ENCODE measurements at places on chromosomes 7 and 10.

GRCh38 chr10:62057850-62058249 is 156.4 kb downstream of the ARID5B start:
- DNase-seq = no peak

GRCh38 chr10:88157981-88158465 is 294.6 kb downstream of the PTEN start:
- no peak for DNase-seq

GRCh38 chr10:116840389-116841075 is 8.8 kb upstream of the ENO4 start:
- DNase-seq = no peak

DNA sequence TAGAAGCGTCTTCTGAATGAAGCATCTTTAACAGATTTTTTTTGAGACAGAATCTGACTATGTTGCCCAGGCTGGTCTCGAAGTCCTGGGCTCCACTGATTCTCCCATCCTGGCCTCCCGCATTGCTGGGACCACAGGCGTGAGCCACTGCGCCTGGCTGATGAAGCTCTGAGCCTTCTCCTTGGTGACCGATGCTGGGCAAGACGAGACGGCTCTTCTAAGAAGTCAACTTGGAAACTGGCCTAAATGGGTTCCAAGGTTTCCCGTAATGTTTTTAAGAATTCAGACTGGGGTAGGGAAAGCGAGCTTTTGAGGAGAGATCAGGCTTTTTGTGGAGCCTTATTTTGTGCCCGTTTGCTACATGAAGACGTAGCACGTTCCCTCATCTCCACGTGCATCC is 224.5 kb downstream of the ZMYND11 start:
- DNase-seq = no peak

GRCh38 chr10:129927351-129928120 is 36.5 kb downstream of the EBF3 start:
- no peak for DNase-seq

GRCh38 chr7:94683066-94683465 is 27.1 kb upstream of the SGCE start:
- no peak for DNase-seq

DNA sequence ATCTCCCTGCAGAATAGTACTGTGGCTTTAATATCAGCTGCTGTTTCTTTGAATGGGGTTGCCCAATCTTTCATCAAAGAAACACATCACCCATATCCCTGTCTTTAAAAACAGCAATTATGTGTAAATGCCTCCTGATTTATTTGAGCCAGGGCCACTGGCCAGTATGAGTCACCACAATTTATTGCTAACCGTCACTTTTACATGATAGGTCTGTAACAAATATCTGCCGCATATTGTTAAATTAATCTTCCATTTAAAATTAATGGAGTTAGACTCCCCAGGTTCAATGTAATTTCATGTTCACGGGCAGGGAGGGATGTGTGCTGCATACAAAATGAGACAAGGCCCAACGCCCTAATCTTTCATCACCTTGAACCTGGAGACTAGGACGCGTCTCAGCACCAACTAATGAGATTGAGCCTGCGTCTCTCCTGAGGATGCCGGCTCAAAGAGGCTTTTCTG is 673.4 kb downstream of the AUTS2 start:
- no peak for DNase-seq

DNA sequence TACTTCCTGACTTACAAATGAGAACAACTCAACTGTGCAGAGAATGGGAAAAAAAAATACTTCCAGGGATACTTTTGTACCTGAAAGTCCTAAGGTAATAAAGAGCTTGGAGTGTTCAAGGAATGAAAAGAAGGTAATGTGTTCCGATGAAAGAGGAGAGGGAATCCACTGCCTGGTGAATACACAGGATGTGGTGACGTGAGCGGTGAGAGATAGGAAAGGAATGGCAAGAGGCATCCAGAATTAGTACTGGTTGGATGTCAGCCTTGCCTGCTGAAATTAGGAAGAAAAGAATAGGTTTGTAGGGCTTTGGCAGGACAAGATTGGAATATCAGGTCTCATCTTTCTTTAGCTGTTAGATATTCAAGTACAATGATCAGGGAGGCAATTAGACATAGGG is 347.7 kb downstream of the POM121L12 start:
- DNase-seq = no peak

DNA sequence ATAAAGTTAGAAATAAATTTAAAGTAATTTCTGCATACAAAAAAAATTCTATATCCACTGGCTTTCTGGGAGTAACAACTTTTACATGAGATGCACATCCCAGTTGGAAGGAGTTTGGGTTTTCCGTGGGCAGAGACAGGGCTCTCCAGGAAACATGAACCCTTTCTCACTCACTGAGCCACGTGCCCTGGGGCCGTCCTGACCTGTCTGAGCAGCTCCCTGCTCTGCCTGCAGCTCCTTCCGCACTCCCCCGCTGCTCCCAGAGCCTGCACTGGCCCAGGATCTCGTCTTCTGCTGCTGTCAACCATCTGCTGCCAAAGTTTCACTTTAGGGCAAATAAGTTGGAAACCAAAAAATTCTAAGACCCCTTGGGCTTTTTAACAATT is 169.1 kb downstream of the DIP2C start:
- no peak for DNase-seq

DNA sequence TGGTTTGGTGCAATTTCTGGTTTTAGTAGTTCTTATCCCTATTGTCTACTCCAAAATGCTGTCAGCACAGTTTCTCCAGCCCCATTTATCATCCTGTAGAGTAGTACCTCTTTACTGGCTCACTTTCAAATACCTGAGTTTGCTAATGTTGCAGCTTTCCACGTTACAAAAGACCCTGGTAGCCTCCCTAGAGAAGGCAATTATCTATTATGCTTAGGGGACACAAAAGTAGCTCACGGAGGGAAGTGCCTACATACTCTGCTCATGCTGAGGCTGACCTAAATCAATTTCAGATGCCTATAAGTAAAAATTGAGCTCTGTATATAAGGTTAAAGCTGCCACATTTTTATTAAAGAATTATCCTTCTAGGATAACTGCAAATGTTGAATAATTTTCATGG is 603.6 kb downstream of the CNTNAP2 start:
- DNase-seq = no peak

GRCh38 chr10:66925896-66926715 is at the start of gene LRRTM3:
LRRTM3 (plus strand) TSS chr10:66926036.
- DNase-seq = no peak

GRCh38 chr10:36801660-36802059 is 323.7 kb upstream of the ANKRD30A start:
- no peak for DNase-seq

DNA sequence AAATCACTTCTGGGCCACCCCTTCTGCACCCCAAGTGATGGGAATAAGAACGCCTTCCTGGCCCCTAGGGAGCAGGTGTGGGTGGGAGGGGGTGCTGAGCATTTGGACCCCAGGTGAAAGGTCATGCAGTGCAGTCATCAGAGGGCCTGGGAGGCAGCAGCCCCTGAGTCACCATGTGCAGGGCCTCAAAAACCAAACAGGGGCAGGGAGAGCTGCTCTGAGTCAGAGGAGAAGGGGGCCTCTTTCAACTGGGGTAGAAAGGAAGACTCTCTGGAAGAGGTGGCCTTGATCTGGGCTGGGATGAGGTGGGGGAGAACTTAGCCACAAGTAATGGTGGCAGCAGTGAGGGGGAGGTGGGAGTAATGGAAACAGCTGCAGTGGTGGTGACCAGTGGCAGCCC is 164.3 kb downstream of the BUB3 start:
- no peak for DNase-seq

- DNase-seq = no peak
Measured at GRCh38 chr7:157707983-157708918, 371.4 kb downstream of the DNAJB6 start.

DNA sequence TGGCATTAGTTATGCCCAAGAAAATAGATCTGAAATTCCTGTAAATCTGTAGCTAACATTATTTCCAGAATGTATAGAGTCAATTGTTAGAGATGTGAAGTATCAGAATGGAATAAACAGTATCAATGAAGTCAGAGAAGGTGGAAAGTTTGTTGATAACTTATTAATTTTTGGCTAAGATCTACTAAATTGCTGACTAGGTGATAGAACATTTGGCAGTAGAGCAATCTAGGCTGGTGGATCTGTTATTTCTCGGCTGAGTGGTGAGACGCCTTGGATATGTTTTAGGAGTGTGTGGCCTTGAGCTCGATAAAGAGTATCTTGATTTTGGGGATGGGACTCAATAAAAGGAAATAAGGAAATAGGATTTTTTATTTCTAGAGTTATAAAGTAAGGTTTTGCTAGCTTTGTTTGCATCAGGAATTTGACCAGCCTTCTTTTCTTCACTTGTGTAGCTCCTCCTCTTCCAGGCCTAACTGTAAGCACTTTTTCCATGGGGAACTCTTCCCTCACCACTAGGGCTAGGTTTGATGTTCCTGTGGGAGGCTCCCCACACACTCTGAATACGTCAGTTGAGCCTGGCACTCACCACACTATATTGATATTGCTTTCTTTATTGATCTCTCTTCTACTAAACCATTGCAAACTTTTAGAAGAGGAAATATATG is 86.8 kb upstream of the CSTF2T start:
- DNase-seq = no peak

DNA sequence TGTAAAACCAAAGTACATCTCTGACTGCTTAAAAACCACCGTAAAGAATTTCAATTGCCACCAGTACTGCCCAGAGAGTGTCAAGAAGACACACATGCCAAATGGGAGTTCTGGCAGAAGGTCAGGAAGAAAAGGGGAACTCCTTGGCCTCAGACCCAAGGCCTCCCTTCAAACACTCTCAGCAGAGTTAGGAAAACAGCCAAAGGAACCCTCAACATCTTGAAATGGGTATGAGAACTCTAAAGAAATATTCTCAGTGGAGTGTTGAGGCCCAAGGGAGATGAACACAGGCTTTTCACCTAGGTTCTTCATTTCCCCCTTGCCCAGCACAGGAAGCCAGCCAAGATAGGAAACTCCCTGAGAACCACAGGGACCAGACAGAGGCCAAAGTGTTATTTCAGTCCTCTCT is 96.1 kb upstream of the ASAH2 start:
- DNase-seq = no peak

GRCh38 chr10:86596266-86596665 is 58.1 kb upstream of the OPN4 start:
- DNase-seq = no peak

GRCh38 chr7:40205992-40206391 is 71.2 kb downstream of the SUGCT start:
- DNase-seq = no peak

DNA sequence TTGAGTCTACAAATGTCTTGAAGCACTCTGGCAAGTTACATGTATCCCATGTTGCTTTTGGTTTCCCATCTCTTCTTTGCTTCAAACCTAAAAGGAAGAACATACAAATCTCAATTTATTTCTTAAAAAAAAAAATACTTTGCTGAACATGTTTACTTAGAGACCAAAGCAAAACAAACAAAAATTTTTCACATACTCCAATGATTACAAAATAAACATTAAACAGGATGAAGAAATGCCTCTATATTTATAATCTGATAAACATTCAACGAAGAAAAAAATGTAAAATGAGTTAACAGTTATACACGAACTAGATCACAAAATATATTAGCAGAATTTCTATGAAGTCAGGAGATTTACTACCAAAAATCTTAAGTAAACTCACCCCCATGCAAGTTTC is 31.3 kb downstream of the FAM204A start:
- DNase-seq = no peak

DNA sequence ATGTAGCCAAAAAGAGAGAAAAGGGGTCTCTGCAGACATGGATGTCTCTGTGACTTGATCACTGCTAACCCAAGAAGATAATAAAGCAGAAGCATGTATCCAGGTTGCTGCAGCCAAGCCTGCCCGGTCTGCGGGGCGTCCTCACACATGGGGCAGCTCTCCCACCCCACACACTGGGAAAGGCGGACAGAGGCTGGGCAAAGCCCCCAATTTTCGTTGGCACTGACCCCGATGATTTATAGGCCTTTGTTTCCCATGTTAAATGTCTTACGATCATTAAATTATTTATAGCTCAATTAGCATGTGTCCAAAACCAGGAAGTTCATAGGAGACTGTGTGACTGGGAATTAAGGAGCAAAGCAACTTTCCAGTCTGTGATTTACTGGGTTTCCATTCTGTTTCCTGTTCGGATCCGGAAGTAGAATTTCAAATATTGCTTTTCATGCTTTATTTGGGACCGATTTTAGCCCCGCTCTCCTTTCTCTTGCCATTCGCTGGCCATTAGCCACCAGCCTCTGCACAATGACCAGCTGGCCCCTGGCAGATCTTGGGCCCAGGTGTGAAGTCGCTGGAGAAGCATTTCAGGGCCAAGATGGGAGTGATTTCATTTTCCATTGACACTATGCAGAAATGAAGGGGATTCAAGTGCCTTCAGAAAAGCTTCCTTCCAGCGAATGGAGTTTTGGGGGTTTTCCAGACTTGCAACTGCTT is 91.6 kb downstream of the EGFR start:
- DNase-seq = no peak

DNA sequence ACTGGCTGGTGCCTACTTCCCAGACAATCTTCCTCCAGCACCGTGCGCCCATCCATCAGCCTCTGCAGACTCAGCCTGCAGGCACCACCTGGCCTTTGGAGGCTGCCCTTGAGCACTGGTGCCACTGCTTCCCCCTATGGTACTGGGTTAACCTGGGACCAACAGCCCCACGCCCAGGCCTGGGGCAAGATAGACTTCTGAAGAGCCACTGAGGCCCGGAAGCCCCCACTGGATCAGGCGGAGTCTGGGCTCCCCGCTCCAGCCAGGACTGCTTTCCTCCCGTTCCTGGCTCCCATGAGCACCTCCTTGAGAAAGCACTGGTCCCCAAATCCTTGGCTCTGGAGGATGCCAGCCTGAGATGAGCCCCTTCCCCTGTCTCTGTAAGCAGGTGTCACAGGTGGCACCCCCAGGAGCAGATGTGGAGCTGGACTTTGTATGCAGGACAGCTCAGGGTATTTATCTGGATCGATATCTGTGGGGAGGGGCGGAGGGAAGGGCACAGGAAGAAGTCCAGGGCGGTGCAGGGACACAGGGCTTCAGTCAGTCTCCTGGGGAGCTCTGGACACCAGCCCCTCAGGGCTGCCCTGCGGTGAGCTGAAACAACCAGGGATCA is 206.5 kb upstream of the PPP2R2D start:
- DNase-seq = no peak

GRCh38 chr10:14742815-14743214 is 31.9 kb downstream of the FAM107B start:
- no peak for DNase-seq

- DNase-seq = no peak
Measured at GRCh38 chr10:17771017-17771416, 19.0 kb downstream of the TMEM236 start.

DNA sequence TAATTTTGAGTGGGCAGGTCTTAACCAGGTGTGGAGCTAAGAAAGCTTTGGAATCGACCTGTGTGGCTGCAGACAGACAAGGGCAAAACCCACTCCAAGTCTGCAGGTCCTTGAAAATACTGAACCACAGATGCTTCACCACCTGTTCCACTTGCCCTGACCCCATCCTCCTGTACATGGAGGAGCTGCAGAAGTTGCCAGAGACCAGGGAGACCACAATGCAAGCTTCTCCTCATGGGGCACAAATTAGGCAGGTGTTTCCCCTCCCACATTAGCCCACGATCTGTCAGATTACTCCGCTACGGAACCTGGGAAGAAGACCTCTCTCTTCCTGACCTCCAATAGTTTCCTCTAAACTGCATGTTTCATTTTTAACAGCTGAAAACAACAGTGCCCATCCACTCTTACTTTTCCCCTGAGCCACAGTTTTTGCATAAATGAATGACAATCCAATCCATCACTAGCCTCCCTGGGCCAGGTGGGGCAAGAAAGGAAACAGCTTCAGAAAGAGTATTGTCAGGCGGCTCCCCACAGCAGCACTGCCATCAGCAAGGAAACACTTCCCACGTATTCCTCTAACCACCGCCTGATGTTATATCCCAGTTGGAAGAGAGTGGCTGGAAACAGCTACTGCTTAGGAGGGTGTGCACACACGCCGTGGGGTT is 141.6 kb downstream of the PRKAG2 start:
- no peak for DNase-seq

Measured in stimulated activated CD8-positive, alpha-beta memory T cell treated with anti-CD3 and anti-CD28 coated beads, Interleukin-7, amount 100 ng/mL, for 1 hour (primary cell).